RKO (cell line): ENCODE measurements at places on chromosomes 11 and 22.

DNA sequence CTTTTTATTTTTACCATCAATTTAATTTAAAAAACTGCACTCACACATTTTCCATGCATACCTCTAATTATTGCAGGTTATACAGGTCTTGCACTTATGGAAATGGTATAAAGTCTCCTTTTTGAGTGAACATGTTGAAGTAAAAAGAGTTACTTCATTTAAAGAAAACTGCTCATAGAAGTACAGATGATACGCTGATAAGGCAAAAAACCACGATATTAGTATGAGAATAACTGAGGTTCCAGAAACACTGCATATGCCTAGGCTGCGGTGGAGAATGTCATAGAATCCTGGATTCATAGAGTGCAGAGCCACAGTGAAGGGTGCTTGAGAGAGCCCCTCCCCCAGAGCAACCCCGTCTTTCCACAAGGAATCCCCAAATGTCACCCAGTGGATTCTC is 175.8 kb downstream of the BCR start:
- no peak for DNase-seq

DNA sequence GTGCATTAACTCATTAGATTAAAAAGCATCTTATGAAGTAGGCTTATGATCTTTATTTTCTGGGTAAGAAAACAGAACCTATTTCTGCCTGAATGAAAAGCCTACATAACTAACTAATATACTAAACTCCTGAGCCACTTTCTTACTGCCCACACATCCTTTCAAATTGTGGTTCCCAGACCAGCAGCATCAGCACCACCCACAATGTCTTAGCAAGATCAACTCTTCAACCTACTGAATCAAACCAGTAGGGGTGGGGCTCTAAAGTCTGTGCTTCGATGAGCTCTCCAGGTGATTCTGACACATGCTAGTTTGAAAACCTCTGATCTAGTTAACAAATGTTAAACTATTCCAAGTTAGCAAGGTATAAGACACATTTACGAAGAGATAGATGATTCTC is 462.4 kb downstream of the DLG2 start:
- no peak for DNase-seq

- no peak for DNase-seq
Measured at GRCh38 chr11:130514316-130514715, 65.9 kb downstream of the ADAMTS15 start.

DNA sequence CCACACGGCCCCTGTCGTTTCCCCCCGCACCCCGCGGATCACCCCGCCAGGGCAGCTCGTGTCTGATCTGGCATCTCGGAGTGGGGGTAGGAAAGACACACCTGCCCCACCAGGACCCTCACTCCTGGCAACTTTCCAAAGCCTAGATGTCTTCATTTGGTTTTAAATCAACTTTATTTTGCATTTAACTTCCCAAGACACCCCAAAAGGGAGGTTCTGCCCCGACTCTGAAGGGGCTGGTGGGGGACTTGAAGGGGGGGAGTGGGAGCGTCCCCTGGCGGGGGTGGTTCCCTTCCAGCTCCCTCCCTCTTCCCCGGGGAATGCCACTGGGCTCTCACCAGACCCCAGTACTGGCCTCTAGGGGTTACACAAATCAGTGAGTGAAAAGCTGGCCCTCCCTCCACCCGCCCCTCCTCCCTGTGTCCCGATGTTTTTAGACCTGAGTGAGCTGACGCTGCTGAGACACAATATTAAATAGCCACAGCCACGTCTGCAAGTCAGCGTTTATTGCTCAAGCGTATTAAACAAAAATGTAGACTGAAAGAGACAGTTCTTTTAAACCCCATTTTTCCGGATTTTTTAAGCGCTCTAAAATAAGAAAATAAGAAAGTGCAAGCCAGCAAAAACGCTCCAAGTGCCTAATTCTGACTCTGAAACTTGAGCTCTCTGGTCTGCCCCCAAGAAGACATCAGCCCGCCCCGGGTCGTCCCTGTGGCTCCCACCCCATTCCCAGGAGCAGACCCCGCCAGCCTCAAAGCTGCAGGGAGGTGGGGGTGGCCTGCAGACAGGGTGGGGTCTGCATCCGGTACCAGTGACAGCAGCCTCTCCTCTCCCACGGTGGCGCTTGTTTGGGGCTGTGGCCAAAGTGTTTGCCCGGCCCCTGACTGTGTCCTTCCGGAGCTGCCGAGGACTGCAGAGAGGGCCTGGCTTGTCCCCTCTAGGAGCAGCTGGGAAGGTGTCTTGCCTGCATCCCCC is 1.1 kb upstream of the TTLL8 start:
- peak; percentile 18 for DNase-seq

GRCh38 chr22:47065756-47066615 is 303.5 kb downstream of the TBC1D22A start:
- no peak for DNase-seq

- DNase-seq: no peak
Measured at GRCh38 chr11:76768088-76768908, 14.9 kb upstream of the TSKU start.

DNA sequence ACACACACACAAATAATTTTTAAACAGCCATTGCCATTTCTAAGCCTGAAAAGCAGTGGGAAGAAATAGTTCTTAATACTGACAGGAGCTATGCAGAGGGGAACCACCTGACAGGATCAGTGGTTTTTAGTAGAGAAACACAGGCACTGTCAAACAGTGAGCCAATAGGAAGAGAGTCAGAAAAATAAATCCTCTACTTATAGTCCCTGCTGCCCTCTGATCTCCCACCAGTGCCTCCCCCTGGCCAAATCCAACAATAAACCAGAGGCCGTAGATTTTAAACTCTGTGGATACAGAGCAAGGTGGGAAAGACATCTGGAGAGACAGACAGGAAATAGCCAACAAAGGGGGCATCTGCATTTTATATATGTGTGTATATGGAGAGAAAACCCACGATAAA is 7.9 kb upstream of the OR56B4 start:
- DNase-seq: no peak

- no peak for DNase-seq
Measured at GRCh38 chr11:103042161-103042560, 49.8 kb downstream of the DCUN1D5 start.

DNA sequence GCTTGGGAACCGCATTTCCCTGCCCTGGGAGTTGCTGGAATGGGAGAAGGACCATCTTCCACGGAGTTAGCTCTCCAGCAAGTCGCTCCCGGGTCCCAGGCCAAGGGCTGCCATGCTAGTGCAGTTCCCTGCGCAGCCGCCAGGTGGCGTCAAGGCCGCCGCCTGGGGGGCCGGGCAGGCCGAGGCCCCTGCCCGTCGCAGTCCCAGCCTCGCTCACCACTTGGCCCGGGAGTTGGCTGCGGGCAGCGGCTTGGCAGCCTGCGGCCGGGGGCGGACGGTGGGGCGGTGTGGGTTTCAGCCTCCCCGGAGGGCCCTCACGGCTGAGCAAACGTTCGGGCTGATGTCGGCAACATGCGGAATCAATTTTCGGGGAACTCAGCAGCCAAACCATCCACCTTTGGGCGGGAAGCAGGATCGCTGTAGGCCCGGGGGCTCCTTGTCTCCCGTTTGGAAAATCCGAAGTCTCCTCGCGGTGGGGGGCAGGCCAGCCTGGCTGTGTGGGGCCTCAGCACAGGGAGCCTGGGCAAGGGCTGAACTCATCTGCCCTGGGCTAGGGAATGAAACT is 415.1 kb downstream of the SOX6 start:
- DNase-seq: no peak

- DNase-seq: peak; percentile 28
Measured at GRCh38 chr11:86524620-86525352, 147.6 kb downstream of the ME3 start.

GRCh38 chr22:44256085-44256484 is 56.7 kb downstream of the SHISAL1 start:
- no peak for DNase-seq

GRCh38 chr11:30914143-30914762 is 328.1 kb upstream of the MPPED2 start:
- peak; percentile 27 for DNase-seq

- no peak for DNase-seq
Measured at GRCh38 chr11:66142370-66143263, 72.5 kb downstream of the PACS1 start.

DNA sequence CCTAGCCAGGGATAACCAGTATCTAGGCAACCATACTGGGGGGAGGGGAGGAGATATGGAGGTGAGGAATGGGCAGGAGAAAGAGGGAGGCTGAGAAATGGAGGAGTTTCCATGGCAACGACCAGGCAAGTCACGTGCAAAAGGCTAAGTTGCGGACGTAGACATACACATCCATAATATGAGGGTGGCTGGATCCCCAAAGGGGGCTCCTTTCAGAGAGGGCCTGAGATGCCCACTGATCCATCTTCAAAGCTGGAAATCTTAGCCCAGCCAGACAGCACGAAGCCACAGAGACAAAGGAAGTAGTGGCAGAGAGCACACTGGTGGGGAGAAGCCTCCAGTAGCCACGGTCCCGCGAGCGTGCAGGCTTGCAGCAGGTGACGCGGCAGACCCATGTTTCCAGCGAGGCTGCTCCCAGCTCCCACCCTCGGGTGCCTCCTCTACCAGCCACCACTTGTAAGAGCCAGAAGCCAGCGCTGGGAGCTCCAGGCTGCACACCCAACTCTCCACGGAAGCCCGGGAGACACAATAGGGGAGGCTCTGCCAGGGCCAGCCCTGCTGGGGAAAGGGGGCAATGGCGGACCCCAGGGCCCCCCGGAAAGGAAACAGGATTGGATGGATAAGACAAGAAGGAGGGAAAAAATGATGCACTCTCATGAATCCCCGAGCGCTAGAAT is 938 bp downstream of the FXYD6 start:
- DNase-seq: no peak

DNA sequence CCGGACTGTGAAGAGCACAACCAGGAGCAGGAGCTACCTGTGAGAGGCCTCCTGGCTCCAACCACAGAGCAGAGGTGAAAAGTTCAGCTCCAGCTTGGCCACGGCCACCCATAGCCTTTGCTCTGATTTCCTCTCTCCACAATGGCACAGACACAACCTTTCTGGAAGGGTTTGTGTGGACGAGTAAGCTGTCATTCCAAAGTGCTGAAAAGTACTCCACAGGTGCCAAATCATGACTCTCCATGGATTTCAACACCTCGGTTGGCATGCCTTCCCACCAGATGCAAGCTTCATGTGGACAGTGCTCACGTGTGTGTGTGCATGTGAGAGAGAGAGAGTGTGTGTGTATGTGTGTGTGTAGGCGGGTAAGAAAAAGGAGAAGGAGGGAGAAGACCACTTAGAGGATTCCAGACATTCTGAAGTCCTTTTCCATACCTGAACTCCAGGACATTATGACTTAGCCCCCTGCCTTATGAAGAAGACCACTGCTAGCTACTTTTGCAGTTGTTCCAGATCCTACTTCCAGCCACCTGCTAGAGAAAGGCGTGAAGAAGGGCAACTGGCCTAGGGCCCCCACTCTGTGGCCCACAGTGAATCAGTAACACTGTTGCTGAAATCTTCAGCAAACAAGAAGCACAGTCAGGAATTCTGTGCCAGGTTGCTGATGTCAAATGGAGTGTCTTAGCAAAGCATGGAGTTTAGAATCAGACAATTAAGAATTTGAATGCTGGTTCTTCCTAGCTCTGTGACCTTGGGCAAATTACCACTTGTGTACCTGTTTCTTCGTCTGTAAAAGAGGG is 13.9 kb upstream of the NAV2 start:
- no peak for DNase-seq

GRCh38 chr11:59574467-59574866 is 41.1 kb downstream of the OSBP start:
- no peak for DNase-seq

DNA sequence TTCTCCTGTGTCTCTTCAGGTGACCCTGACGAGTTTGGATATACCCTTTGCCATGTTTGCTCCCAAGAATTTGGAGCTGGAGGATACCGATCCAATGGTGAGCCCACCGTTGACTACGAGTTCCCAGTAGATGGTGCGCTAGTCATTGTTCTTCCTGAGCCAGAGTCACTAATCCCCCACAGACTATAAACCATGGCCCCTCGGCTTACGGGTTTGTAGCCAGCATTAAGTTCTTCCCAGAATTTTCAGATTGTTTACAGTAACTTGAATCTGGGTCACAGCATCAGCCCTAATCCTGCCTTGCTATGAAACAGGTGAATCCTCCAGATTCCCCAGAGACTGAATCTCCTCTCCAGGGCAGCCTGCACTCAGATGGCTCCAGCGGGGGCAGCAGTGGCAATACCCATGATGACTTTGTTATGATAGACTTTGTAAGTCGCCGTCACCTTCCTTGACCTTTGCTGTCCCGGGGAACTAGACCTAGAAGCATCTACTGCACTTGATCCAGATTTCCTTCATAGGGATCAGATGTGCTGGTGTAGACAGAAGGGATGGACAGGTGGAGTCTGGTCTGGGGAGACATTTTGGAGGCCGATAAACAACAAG is 31.8 kb downstream of the ARHGAP1 start:
- no peak for DNase-seq

DNA sequence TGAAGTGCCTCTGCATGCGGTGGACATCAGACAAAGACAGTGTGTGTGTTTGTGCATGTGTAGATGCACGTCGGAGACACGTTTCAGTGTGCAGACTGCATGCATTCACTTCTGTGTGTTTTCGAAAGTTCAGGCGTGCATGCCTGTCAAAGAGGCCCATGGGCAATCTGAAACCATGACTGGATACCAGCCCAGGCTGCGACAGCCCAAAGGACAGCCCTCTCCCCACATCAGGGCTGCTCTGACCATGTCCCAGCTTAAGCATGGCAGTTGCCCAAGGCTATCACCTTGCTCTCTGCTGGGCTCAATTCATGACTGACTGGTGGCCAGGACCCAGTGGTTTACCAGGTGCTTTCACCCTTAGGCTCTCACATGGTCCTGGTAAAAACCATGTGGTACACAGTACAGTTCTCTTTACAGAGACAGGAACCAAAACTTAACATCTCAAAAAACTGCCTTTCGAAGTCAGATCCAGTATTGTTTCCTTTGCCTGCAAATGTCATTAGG is 423.7 kb upstream of the CADM1 start:
- no peak for DNase-seq

- DNase-seq: no peak
Measured at GRCh38 chr11:11253497-11253896, 99.6 kb downstream of the CSNK2A3 start.

DNA sequence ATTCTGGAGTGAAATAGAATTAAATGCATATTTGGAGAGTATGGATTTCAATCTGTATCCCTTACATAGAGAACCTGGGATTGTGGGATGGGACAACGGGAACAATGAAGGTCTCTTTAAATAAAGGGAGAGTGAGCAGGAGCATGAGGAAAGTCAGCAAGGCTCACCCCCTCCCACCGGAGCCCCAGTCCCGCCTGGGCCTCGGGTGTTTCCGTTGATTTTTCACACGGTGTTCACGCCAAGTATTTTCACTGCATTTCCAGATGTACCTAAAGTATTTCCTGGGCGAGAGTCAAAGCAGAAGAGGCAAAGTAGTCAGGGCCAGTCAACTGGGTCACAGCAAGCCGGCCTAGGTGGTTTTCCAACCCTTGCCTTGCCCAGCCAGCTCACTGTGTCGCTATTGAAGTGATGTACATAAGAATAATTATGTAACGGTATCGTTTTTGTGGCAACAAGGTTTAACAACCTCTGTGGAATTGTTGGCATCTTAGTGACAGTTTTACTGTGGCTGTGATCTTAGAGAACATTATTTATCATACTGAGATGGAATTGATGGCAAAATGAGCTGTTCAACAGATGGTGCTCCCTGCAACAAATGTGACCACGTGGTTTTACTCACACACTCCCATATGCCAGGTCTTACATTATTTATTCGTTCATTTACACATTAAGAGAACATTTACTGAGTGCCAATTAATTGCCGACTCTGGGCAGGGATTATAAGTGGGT is 177.3 kb downstream of the ADAMTS15 start:
- no peak for DNase-seq

- no peak for DNase-seq
Measured at GRCh38 chr11:23778971-23779370, 717.9 kb upstream of the LUZP2 start.
